NCI-H1436 (cell line): ENCODE measurements at places on chromosomes 1 and 21.
A peak's percentile ranks its signal among the peaks of the same experiment; 100 is the strongest.

DNA sequence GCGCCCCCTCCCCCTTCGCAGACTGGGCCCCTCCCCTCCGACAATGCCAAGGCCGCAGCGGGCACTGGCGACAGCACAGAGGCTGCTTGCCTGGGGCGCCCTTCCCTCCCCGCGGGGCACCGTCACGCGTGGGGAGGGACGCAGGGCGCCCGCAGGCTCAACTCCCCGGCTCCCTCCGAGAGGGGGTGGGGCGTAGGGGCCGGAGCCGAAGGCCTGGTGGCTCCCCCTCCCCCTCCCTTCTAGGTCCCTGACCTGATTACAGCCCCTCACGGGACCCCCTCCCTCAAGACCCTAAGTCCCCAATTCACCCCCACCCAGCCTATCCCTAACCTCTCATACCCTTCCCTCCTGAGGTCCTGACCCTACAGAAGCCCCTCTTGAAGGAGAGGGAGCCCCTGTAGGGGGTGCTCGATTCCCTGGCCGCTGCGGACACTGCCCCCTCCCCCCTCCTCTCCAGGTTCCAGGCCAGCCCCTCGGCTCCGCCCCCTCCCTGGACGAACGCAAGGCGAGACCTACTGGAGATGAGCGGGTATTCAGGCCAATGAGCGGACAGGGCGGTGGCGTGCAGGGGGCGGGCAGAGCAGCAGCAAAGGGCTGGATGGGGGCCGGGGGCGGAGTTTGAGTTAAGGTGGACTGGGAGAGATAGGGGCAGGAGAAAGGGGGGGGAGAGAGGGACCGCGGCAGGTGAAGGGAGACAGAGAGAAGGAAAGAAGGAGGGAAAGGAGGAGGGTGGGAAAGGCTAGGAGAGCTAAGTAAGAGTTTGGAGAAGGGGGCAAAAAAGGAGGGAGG lies 733 bp upstream of the ZBTB7B start:
- peak; percentile 96 for DNase-seq

DNA sequence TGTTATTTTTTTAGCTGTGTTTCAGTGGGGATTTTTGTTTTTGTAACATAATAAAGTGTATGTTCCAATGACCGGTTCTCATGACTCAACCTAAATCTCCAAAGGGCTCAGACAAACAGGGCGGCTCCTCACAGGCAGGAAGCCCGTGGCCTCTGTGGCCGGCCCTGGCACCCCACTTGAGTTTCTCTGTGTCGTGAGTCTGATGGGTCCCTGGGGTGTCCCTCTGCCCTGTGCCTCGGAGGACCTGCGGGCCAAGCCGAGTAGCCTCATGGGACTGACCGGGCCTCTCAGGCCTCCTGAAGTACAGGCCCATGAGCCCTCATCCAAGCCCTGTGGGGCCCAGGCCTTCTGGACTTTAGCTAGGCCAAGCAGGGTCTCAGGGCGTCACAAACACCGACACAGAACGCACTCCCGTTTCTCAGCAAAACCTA lies 16.1 kb upstream of the CCDC27 start:
- DNase-seq: no peak

GRCh38 chr1:8398677-8399076 lies 80.8 kb downstream of the SLC45A1 start:
- DNase-seq: no peak

DNA sequence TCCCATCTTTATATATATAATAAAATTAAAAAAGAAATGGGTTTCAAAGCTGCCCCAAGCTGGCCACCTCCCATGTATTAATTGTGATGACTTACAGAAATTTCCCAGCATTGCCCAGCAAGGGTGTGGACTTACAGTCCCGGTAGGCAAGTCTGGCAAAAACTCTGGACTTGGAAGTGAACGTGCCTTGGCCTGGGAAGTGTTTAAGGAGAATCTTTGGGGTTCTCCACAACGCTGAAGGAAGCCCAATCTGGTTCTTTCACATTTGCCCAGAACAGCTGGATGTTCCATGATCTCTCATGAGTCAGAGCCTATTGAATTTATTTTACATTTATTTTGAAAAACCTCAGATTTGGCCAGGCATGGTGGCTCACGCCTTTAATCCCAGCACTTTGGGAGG lies 98.4 kb upstream of the SLC45A1 start:
- no peak for DNase-seq

GRCh38 chr1:235791532-235792060 lies 75.1 kb downstream of the LYST start:
- no peak for DNase-seq

DNA sequence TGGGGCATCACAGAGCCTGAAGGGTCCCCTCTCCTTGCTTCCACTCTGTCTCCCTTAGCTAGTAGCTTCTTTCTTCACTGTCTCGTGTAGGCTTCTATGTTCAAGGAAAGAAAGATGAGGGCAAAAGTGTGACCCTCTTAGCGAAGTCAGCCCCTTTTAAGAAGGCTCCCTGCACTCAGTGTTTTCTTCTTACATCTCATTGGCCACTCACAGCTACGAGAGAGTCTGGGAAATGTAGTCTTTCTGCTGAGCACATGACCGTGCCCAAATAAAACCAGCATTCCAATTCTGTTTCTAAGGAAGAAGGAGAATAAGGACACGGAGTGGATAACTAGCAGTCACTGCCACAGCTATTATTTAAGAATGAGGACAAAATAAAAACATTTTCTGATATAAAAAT lies 104.9 kb upstream of the TNR start:
- no peak for DNase-seq

- DNase-seq: no peak
Observed at GRCh38 chr1:59202455-59202854, 94.4 kb upstream of the FGGY start.

- no peak for DNase-seq
Observed at GRCh38 chr1:61388566-61388965, 306.2 kb downstream of the NFIA start.

DNA sequence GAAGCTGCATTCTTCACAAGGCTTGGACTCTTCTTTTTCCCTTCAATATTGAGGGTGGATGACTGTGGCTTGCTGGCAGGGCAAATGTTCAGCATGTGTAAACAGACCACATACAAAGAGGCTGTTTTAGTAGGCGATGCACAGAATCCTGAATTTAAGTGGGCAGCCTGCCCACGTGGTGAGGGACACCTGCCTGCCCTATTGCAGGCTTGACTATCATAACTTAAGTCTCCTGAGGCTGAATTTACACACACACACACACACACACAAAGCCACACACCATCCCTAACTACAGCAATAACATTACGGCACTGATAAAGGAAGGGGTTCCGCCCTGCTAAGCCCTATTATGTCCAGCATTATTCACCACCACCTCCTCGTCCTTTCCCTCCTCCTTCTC lies 15.9 kb downstream of the SYT2 start:
- peak; percentile 35 for DNase-seq

DNA sequence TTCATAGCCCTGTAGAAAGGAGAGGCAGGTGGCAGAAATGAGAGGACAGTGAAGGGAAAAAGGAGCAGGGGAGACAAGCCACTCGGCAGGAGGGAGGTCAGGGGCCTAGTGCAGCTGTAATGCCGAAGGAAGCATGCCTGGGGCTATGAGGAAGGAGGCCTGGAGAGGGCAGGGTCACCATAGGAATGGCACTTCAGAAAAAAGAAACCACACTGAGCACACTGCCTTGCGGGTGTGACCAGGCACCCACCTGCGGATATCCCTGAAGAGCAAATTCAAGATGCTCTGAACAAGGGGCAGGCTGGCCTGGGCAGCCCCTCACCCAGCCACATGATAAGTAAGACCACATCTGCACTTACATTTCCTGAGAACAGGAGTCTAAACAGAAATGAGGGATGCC lies 104.7 kb downstream of the JAK1 start:
- no peak for DNase-seq

GRCh38 chr1:184118046-184118445 lies 66.5 kb downstream of the TSEN15 start:
- DNase-seq: no peak

DNA sequence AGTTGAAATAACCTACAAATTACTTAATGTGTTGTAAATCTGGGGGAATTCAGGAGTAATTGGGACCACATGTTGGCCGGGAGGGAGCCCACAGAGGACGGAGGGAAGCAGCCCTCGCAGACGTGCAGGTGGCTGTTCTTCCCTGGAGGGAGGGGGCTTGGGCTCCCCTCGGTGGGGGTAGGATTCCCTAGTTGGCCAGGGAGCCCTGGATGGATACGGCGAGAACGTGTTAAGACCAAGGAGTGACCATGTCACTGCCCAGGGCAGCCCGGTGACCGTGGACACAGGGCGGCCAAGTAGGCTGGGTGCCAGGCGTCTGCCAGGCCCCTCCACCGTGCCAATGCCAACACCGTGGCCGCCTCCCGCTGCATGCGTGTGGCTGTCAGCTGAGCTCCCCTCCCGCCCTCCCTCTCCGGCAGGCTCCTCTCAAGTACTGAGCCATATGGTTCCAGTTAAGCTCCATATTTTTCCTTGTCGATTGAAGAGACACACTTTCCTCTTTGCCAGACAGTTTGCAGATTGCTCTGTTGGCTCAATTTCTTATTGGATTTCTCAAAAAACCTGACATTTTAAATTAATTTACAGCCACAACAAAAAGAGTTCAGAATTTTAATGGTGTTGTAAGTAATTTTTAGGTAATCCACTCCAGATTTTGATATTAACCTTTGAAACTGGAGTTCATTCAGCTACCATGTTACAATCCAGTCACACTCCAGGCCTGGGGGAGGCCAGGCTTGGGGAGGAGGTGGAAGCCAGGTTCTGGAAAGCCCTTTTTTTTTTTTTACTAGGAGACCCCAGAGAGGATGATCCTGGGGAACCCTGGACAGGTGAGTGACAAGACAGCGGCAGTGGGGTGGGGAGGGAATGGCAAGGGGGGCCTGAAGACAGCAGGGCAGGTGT lies 71.2 kb downstream of the CASZ1 start:
- DNase-seq: no peak

GRCh38 chr1:192061556-192061955 lies 96.7 kb upstream of the RGS18 start:
- DNase-seq: no peak

DNA sequence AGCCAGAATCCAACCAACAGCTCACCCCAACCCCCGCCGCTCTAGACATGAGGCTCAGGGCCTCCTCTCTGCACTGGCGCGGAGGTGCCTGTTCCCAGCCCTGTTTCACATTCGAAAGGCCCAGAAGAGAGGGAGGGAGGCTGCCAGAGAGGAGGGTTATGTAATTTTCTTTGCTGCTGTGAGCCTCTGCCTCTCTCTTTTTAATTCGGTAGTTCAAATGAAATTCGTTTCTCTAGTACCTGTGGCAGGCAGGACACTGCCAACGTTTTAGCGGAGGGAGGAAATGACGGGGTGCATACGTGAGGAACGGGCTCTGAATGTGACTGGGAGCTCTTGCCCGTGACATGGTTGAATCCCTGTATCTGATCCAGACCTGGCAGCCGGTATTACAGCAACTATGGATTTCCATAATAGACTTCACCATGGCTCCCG lies 9.4 kb downstream of the PRDM16 start:
- DNase-seq: no peak

- DNase-seq: no peak
Observed at GRCh38 chr21:44006656-44007055, 5.5 kb upstream of the TRAPPC10 start.

GRCh38 chr1:232548691-232549090 lies 81.2 kb downstream of the SIPA1L2 start:
- no peak for DNase-seq

DNA sequence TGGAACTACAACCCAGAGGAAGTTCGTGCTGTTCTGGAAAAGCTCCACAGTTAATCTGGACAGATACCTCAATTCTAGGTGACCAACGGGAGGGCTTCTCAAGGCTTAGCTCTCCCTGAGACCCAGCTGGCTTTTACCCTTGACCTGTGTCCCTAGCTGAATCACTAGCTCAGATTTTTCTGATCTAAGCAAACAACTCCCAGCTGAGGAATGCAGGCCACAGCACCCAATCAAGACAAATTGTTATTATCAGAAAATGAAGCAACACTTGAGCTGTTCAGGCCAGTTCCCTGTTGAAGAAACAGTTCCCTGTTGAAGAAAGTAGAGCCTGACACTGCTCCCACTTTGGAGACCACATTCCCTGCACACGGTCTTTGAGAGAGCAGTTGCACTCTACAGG lies 16.0 kb downstream of the DIO1 start:
- no peak for DNase-seq

GRCh38 chr1:43957407-43958040 lies 10.8 kb downstream of the IPO13 start:
- no peak for DNase-seq

- no peak for DNase-seq
Observed at GRCh38 chr1:101259744-101260148, 22.9 kb downstream of the S1PR1 start.

DNA sequence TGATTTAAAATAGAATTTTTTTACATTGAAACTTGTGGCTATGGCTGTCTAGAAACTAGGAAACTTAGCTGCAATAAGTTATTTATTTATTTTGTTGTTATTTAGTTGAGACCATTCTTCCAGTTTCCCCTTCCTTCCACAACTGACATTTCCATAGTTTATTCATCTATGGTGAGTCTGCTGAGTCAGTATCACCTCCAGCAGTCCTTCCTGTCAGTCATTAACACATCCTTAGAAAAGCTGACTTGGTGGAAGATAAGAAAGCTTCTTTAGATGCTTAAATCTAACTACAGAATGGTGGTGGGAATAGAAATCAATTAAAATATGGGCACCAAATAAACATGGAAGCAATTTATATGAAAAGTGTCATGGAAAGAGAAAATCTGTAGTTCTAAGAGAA lies 714.0 kb downstream of the RWDD3 start:
- no peak for DNase-seq

- peak; percentile 28 for DNase-seq
Observed at GRCh38 chr21:29164323-29164942, 34.0 kb downstream of the MAP3K7CL start.

GRCh38 chr1:119637710-119638109 lies 10.4 kb downstream of the ZNF697 start:
- no peak for DNase-seq

DNA sequence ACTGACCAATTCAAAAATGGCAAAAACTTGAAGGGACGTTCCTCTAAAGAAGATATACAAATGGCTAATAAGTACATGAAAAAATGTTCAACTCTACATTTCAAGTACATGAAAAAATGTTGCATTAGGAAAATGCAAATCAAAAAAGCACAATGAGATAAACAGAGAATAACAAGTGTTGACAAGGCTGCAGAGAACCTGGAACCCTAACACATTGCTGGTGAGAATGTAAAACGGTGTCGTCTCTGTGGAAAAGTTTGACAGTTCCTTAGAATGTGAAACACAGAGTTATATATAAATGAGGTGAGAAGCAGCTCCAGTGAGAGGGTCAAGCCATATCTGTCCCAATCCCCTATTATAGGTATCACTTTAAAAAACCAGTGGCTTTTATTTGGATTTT lies 44.6 kb upstream of the RBM34 start:
- DNase-seq: no peak

GRCh38 chr1:44909901-44910544 lies 67.0 kb upstream of the PTCH2 start:
- DNase-seq: no peak

GRCh38 chr1:150955280-150955679 lies 19.4 kb downstream of the CERS2 start:
- DNase-seq: no peak
